ENCODE measurements at places on chromosomes 5 and 9.

DNA sequence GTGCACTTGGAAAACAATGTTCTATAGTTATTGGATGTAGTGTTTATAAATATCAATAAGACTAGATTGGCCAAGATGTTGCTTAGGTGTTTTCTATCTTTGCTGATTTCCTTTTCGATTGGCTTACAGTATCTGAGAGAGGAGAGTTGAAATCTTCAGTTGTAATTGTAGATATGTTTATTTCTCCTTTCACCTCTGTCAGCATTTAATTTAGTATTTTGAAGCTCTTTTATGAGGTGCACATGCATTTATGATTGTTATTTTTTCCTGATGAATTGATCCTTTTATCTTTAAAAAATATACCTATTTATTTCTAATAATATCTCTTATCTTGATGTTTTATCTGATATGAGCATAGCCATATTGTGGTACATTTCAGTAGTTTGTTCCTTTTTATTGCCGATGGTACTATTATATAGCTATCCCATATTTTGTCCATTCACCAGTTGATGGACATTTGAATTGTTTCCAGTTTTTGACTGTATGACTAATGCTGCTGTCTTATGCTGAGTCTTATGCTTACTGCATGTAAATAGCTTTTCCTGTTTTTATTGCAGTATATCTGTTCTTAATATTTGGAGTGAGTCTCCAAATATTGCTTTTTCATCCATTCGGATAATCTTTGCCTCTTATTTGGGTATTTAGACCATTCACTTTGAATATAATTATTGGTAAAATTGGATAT is 34.7 kb downstream of the ERCC6L2 start:
- DNase-seq: no peak

DNA sequence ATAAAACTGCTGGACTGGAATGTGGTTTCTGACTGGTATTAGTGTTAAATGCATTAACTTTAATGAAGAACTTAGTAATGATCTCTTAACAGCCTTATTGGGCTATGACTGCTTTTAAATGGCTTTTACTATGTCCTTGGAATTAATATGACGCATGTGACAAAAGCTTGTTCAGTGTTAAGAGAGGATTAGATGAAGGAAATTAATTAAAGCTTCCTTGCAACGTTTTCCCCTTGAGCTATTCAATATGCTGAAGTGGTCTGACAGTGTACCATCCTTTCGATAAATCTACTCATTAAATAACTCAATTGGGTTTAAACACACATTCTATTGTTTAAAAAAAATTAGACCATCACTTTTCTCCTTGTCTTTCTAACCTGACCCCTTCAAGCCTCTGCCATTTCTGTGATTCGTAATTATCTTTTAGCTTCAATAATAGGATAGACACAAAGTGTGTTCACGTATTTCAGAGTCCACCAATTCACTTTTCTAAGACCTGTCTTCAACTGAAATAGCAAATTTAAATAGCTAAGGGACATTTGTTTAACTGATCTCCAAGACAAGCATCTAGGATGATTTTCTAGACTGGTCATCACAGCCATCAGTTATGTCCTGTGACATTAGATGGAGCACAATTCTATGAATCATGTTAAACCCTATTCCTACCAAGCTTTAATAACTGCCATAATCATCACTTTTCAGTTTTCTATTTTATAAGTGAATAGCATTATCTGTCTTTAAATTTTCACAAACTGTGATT is 1258.0 kb upstream of the CDH9 start:
- no peak for DNase-seq

DNA sequence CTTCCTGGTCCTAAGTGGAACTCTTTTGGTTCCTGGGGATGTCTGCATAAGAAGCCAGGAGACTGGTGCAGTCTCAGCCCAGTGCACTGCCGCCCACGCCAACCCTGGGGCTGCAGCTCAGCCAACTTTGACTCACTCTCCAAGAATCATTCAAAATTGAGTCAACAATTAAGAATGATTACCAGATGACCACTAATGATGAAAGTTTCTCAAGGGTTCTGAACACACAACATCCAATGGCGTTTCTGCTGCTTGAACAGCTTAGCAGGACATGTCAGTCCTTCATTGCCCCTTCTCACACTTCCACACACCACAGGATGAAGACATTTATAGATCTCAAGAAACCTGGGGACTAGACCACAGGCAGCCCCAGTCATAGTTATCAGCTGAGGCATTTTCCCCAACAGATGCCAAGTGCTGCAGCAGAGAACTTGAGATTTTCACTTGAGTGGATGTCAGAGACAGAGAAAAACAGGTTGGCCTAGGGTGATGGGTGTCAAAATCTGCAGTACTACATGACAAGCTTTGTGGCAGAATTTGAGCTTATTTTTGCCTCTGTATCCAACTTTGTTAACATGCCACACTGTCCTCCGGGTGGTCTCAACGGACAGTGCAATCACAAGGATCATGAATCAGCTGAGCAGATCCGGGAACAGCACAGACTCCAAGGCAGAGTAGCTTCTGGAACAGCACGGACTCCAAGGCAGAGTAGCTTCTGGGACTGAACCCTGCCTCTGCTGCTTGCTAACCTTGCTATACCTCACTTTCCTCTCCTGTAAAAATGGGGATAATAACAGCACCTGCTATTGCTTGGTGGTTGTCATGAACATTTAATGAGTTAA is 356.1 kb downstream of the SPOCK1 start:
- no peak for DNase-seq

GRCh38 chr9:22840641-22841040 is 394.0 kb downstream of the DMRTA1 start:
- no peak for DNase-seq

GRCh38 chr5:36150676-36151433 is 832 bp downstream of the LMBRD2 start:
- no peak for DNase-seq

DNA sequence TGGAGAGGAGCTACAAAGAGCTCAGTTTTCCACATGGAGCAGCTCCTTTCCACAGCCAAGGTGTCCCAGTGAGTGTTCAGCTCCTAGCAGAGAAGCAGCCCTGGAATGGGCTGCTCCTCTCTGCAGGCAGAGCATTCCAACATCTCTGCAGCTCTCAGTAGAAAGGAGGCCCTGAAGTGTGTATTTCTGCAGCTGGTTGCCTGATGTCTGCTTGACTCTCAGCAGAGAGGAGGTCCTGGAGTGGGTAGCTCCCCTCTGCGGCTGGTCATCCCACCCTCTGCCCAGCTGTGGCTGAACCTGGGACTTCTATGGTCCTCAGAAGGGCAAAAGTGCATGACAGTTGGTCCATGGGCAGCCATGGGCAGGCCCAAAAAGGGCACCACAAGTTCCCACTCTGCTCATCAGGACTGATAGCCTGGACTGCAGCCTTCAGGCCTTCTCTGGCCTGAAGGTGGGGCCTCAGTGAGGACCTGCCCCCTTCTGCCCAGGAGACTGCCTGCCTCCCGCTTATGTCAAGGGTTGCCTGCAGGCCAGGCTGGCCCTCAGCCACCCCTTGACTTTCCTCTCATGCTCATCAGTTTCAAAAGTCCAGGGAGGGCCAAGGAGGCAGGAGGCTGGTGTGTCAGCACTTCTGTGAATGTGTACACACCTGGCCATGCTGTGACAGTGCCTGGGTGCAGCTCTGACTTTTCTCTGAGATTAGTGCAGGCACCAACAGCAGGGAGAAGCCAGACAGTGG is 605.9 kb upstream of the FAM174A start:
- no peak for DNase-seq

DNA sequence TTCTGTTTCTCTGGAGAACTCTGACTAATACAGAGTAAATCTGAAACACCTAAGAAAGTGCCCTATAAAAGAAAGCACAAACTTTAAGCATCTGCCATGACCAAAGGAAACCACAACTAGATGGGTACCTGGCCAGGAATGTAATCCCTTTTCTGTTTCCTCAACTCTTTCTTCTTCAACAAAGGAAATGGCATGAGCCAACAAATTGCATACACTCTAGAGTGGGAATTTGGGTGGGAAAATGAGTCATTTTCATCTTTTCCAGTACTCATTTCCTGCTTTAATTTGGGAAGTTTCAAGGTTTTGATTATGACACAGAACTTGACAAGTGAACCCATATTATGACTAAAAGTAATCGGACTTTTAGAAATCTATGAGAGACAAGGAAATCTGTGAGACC is 349.2 kb upstream of the RORB start:
- no peak for DNase-seq

DNA sequence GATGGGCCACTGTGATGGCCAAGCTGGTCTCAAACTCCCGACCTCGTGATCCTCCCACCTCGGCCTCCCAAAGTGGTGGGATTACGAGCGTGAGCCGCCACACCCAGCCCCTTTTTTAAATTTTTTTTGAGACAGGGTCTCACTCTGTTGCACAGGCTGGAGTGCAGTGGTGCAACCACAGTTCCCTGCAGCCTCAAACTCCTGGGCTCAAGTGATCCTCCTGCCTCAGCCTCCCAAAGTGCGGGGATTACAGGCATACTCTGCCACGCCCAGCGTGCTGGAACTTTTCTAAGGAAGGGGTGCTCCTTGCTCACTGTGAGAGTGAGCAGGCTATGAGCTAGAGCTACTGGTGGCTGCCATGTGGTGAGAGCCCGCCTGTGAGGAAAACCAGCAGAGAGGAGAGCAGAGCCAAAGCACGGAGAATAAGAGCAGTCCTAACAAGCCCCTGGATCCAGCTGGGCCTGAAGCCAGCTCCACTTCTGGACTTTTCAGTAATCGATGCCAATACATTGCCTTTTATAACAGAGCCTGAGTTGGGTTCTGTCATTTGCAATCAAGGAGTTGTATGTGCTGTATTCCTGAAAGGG is 75.5 kb upstream of the UNC5A start:
- DNase-seq: no peak

DNA sequence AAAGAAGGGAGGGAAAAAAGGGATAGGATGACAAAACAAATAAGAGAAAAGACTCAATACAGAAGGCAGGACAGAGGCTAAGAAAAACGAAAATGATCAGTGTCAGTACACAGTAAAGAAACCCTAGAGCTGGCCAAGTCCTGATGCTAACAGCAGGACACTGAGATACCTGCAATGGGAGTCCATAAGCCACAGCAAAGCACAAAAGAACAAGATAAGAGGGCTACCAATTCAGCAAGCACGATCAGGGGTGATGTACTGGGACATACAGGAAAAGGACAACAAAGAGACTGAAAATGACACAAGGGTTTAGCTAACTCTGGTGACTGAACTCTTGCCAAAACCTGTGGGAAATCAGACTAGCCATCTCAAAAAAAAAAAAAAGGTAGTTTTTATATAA is 1072.6 kb upstream of the COX7C start:
- no peak for DNase-seq

DNA sequence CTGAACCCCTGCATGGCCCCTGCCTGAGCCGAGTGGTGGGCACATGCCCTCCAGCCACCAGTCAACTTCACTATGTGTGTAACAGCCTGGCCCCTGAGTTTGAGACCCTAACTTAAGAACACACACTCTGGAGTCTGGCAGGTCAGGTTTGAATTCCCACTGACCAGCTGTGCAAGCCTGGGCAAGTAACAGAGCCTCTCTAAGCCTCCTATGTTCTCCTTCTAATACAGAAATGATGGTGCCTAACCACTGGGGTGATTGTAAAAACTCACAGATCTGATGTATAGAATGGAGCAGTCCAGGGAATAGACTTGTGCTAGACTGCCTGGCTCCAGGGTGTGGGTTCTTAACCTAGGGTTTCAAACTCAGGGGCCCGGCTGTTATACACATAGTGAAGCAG is 16.7 kb upstream of the AKNA start:
- no peak for DNase-seq

DNA sequence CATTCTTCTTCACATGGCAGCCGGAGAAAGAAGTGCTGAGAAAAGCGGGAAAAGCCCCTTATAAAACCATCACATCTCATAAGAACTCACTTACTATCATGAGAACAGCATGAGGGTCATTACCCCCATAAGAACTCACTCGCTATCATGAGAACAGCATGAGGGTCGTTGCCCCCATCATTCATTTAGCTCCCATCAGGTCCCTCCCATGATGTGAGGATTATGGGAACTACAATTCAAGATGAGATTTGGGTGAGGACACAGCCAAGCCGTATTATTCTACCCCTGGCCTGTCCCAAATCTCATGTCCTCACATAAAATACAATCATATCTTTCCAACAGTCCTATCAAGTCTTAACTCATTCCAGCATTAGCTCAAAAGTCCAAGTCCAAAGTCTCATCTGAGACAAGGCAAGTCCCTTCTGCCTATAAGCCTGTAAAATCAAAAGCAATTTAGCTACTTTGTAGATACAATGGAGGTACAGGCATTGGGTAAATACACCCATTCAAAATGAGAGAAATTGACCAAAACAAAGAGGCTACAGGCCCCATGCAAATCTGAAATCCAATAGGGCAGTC is 79.1 kb downstream of the MROH2B start:
- DNase-seq: no peak

GRCh38 chr9:76615177-76615603 is 149.0 kb upstream of the PCA3 start:
- no peak for DNase-seq

DNA sequence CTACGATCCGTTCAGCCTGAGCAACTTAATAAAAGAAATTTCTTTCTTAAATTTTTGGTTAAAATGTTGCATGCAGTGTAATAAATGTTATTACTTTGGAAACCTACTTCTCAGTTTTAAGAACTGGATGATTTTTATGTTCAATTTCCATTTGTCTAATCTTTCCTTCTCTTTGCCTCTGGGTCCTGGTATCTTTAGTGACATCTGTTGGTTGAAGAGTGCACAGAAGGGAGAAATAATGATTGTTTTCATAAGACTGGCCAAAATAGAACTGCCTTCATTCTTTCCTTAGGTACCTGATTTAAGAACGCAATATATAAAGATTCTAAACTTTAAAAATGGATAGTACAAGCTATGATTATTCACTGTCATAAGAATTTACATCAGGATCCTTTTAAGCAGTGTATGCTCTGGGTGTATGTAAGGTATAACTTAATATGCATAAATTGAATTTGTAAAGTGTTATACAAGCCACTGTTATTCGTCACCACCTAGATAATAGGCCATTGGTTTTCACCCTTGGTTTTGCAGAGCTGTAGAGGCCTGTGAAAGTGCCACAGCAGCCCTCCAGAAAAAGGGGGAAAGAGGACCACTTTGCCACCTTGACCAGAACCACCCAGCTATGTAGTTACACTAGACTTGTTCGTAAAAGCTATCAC is 82.8 kb upstream of the TLX3 start:
- no peak for DNase-seq

DNA sequence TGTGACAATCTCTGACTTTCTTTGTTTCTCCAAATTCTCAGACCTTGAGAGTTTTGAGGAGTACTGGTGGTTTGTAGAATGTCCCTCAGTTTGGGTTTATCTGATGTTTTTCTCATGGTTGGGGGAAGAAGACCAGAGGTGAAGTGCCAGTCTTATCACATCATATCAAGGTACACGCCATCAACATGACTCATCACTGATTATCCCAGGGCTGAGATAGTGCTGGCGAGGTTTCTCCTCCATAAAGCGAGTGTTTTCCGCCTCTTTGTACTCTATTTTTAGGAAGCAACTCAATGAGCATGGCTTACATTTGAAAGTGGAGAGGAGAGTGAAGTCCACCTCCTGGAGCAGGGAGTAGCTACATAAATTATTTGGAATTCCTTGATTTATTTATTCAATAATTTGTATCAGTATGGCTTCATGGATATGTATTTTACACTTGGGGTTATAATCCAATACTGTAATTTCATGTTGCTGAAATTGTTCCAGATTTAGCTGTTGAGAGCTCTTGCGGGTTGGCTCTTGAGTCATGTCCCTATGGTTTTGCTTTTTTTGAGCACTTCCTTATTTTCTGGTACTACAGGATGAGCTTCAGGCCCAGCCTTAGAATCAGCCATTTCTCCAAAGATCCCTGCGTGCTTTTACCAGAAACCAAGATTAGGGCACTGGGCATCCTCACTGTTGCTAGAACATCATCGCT is 23.9 kb downstream of the DCANP1 start:
- no peak for DNase-seq
